Cortex of kidney (tissue), 1 donor: ENCODE measurements at places on chromosomes 3 and 15.

DNA sequence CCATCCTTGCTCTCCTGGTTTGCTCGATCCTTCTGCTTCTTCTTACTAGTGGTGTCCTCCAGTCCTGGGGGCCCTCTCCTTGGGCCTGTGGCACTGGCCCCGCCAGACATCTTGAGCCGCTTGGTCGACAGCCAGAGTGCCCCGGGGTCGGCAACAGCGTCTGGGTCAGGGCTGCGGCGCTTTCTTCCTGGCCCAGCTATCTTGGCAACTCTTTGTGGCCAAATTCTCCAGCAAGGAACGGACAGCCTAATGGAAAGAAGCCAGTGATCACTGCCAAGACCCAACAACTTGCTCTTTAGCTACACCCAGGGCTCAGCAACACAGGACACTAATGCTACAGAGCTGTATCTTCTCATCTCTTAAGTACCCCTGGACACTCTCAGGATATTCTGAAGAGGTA, 1.6 kb downstream of the USP19 start:
- DNase-seq = no peak

- no peak for DNase-seq
These were observed 85.1 kb downstream of the PDCD6IP start for GRCh38 chr3:33883538-33883950.

DNA sequence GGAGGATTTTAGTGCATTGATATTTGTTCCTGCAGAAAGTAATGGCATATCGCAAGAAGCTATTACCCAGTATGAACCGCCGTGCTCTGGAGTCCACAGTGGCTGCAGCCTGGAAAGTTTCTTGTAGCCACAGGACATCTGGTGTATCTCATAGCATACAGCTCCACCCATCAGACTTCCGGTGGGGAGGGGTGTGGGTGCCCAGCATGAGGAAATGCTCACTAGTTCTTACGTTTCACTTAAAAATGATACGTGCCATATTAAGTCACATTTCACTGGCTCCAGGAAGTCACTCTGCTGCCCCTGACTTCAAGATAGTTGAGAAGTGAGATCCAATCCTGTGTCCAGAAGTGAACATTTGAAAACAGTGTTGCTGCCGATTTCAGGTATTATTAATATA, 990.4 kb downstream of the GBE1 start:
- no peak for DNase-seq

GRCh38 chr3:10312861-10313260, 8.1 kb downstream of the SEC13 start:
- DNase-seq = no peak

- no peak for DNase-seq
These were observed 170.9 kb downstream of the ABHD5 start for GRCh38 chr3:43861635-43862034.
